ENCODE measurements at places on chromosomes 7 and 10. TPM values are rescaled to one million over a fixed set of nuclear protein-coding genes. Genes with fewer than 3 reads are reported as not detected.

DNA sequence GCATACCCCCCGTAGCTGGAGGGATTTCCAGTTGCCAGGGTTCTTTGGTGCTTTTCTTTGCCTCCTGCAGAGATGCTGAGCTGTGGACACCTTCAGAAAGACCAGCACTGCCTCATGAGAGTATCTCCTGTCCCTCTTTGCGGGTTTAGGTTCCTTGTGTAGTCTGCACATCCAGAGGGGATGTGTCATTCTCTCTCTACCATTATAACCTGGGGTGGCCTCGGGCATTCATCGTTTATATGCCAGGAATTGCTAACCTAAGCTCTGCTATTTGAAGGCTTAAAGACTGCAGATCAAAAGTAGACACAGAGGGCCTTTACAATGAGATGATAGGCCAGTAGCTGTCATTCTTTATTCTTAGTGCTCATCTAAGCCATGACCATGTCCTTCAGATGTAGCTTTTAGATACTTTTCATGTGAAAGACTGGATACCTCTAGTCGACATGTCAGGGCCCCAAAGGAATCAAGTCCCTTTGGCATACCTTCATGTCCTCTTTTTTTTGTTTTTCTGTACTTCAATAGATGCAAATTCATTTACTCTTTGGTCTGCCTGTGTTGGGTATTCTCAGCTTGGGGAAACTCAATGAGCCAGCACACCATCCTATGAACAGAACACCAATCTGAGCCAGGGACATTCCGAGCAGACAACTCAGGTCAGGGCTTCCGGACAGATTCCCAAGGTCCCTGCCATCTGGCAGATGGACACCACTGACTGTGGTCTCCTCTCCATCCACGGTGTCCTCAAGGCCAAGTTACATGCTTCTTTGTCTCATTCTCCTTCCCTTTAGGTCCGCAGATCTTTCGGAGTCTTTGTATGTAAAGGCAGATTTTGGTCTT lies 129.3 kb downstream of the NRF1 start:
- no peak overlapping the region for H3K27ac ChIP-seq
- no peaks in the 10 kb centered on the region for H3K27me3 ChIP-seq
- H3K4me3 ChIP-seq = no peak overlapping the region
- peaks cover 3% of the 10 kb centered on the region for H3K36me3 ChIP-seq
- H3K4me1 ChIP-seq = peaks cover 2% of the 10 kb centered on the region

- H3K27me3 ChIP-seq = no peaks in the 10 kb centered on the region
- H3K4me3 ChIP-seq = no peak overlapping the region
- H3K4me1 ChIP-seq = no peaks in the 10 kb centered on the region
- H3K36me3 ChIP-seq = no peaks in the 10 kb centered on the region
These were observed 622.2 kb downstream of the POM121L12 start for GRCh38 chr7:53657586-53657985.

DNA sequence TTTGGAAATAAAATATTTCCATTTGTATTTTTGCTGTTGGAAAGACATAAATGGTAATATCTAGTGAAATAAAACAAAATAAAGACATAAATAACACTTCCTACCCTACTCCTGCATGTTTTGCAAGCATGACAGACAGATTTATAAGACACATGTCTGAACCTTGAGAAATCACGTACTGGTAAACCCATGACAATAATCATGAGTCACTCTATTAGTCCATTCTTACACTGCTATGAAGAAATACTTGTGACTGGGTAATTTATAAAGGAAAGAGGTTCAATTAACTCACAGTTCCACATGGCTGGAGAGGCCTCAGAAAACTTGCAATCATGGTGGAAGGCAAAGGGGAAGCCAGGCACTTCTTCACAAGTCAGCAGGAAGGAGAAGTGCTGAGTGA lies 942.2 kb downstream of the REEP3 start:
- DNase-seq = no peak
- H3K36me3 ChIP-seq = no peaks in the 10 kb centered on the region
- H3K27me3 ChIP-seq = no peaks in the 10 kb centered on the region
- H3K4me1 ChIP-seq = no peaks in the 10 kb centered on the region

The SPDYE2B gene
- total RNA-seq = 0.19 TPM

DNA sequence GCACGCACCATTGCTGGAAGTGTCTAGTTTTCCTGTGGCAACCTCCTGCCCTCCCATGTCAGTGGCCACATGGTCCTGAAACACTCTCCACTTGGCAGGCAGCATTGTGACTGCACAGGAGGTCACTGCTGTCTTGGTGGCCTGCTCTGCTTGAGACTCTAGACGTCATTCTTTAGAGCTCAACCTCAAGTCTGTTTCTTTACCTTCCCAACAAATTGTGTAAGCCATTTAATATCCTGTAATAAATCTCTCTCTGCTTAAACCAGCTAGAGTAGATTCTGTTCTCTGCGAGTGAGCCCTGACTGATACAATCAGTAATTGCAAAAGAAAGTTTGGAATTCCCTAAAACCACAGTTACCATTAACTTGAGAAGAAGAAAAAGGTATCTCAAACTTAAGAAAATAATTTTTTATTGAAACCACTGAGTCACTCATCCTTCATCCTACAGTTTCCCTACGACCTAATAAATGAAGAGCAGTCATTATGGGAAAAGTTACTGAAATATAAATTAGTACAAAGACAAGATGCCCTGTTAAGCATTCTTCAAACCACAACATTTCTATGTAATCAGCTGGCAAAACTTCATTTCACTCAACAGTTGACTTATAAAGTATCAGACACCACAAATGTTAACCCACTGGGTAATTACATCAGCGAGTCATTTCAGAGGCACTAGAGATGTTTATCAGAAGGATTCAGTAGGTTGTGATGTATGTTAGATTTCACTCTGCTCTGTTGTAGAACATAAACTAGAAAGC lies 18.0 kb downstream of the SLC25A13 start:
- peaks cover 4% of the 10 kb centered on the region for H3K36me3 ChIP-seq
- peaks cover 39% of the 10 kb centered on the region for H3K4me1 ChIP-seq
- no peak for DNase-seq
- peak overlapping the region; percentile 73 for H3K27ac ChIP-seq

GRCh38 chr10:121452581-121452980 lies 145.7 kb downstream of the FGFR2 start:
- DNase-seq = no peak
- no peak overlapping the region for H3K27ac ChIP-seq
- peaks cover 1% of the 10 kb centered on the region for H3K27me3 ChIP-seq
- no peak overlapping the region for H3K4me3 ChIP-seq

DNA sequence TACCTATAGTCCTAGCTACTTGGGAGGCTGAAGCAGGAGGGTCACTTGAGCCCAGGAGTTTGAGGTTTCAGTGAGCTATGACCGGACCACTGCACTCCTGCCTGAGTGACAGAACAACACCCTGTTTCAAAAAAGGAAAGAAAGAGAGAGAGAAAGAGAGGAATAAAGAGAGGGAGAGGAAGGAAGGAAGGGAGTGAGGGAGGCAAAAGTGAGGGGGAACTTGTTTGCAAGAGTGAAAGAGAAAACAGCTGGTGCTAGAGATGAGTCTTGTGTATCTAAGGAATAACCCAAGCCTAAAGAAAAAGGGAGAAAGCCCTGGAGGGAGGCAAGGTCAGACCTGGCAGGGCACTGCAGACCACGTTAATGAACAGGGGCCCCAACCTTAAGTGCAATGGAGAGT lies 4.8 kb upstream of the NT5C2 start:
- no peak overlapping the region for H3K4me3 ChIP-seq
- DNase-seq = no peak
- H3K4me1 ChIP-seq = peaks cover 16% of the 10 kb centered on the region

GRCh38 chr10:128071417-128071782 lies 54.8 kb downstream of the MKI67 start:
- peaks cover 15% of the 10 kb centered on the region for H3K4me1 ChIP-seq
- no peaks in the 10 kb centered on the region for H3K27me3 ChIP-seq
- peaks cover 35% of the 10 kb centered on the region for H3K36me3 ChIP-seq
- DNase-seq = no peak
- no peak overlapping the region for H3K27ac ChIP-seq

The FAM131B gene
- 1.5 TPM for total RNA-seq
